Adrenal gland (tissue), 19 donors: ENCODE measurements at places on chromosomes 16 and 17. TPM values are rescaled to one million over a fixed set of nuclear protein-coding genes. Genes with fewer than 3 reads are reported as not detected.

BCL6B gene
- 3.7 TPM for total RNA-seq

ACSM2A gene
- total RNA-seq, result 0.11 TPM

CCDC200 gene
- total RNA-seq, result not detected

DNA sequence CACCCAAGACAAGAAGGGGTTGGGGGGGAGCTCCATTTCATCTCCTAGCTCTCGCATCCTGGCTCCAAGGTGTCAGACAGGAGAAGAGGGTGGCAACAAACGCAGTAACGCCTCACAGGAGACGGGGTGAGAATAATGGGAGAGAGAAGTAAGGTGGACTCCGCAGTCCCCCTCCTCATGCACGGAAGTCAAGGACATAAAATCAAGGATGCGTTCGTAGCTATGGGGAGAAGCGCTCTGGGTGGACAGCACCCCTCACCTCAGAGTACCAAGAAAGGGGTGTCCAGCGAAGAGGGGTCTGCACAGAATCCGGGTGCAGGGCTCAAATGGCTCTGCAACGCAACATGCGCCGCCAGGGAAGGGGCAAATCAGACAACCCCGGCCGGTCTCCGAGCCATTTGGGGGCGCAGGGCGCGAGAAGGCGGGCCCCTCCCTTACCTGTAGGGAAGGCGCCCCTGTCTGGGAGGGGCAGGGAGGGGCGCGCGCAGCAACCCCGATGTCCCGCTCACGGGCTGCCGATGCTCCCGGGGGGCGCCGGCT, 555 bp downstream of the HDAC5 start:
- DNase-seq, result no peak
- peak overlapping the region; percentile 62 for H3K27ac ChIP-seq
- H3K27me3 ChIP-seq, result no peaks in the 10 kb centered on the region
- H3K36me3 ChIP-seq, result no peaks in the 10 kb centered on the region

- no peak overlapping the region for H3K4me3 ChIP-seq
- DNase-seq, result no peak
- no peaks in the 10 kb centered on the region for H3K36me3 ChIP-seq
These were observed 5.3 kb downstream of the DUSP14 start for GRCh38 chr17:37494971-37495370.

- H3K27ac ChIP-seq, result no peak overlapping the region
- H3K4me1 ChIP-seq, result no peaks in the 10 kb centered on the region
- DNase-seq, result no peak
These were observed 152.4 kb downstream of the IRX5 start for GRCh38 chr16:55083052-55083451.

DNA sequence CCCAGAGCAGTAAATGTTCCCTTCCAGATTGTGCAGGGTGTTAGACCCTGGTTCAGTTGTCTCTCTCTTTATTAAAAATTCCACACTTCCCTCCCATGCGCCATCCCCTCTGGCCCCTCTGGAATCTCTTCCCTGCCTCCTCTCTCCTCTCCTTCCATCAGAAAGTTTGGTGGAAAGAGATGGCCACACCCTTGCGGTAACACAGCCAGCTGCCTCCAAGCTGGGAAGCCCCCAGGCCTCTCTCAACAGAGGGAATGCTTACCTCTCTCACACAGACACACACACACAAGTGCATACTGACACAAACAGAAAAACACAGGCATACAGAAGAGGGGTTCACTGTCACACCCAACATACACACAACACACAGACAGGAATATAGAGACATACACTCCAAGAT, 220.5 kb downstream of the C16orf78 start:
- H3K36me3 ChIP-seq, result no peaks in the 10 kb centered on the region
- H3K4me1 ChIP-seq, result no peaks in the 10 kb centered on the region
- no peak for DNase-seq
- H3K27me3 ChIP-seq, result no peaks in the 10 kb centered on the region
- H3K4me3 ChIP-seq, result no peak overlapping the region
- no peak overlapping the region for H3K27ac ChIP-seq

DNA sequence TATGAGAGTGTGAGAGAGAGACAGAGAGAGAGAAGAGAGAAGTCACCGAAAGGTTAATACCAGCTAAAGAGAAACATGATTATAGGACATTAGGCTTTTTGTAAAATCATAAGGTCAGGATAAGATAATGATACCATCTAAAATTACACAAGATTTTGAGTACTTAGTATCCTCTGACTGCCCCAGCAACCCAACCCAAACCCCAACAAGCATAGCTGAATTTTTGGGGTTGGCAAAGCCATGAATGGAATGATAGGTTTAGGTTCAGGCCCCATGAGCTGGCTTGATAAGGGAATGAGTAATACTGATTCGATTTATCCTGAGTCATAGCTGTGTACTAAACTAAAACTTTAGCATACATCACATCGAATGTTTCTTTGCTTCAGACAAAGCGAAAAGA, 259.5 kb downstream of the IRX3 start:
- H3K27ac ChIP-seq, result no peak overlapping the region
- H3K4me1 ChIP-seq, result no peaks in the 10 kb centered on the region
- H3K4me3 ChIP-seq, result no peak overlapping the region
- H3K36me3 ChIP-seq, result no peaks in the 10 kb centered on the region

DNA sequence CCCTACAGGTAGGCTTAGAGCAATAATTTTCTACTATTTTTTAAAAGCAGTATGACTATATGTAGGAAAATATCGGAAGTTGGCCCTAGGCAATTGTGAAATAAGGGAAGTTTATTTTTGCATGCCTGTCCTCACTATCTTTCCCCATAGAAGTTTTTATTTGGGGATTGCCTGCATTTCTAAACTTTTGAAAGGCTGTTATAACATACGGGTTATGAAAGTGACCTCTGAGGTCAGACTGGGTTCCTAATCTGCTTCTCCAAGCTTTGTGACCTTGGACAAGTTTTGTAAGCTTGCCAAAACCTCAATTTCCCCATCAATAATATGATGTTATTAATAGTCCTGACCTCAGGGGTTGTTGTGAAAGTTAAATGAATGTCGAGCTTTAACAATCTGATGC, 67.1 kb downstream of the ARHGAP44 start:
- H3K4me3 ChIP-seq, result no peak overlapping the region
- H3K27ac ChIP-seq, result no peak overlapping the region
- no peaks in the 10 kb centered on the region for H3K27me3 ChIP-seq
- H3K4me1 ChIP-seq, result no peaks in the 10 kb centered on the region
- H3K36me3 ChIP-seq, result no peaks in the 10 kb centered on the region

- no peak overlapping the region for H3K27ac ChIP-seq
- H3K36me3 ChIP-seq, result no peaks in the 10 kb centered on the region
- peaks cover 5% of the 10 kb centered on the region for H3K4me1 ChIP-seq
These were observed 509 bp upstream of the ATAD5 start for GRCh38 chr17:30831257-30831656.

- no peaks in the 10 kb centered on the region for H3K4me1 ChIP-seq
- no peaks in the 10 kb centered on the region for H3K36me3 ChIP-seq
- H3K27me3 ChIP-seq, result no peaks in the 10 kb centered on the region
- DNase-seq, result peak; percentile 69
- H3K4me3 ChIP-seq, result no peak overlapping the region
These were observed 18.9 kb downstream of the LGALS9 start for GRCh38 chr17:27649929-27650328.

- peaks cover 27% of the 10 kb centered on the region for H3K4me1 ChIP-seq
- H3K36me3 ChIP-seq, result no peaks in the 10 kb centered on the region
- peak overlapping the region; percentile 79 for H3K27ac ChIP-seq
- peak; percentile 76 for DNase-seq
- no peak overlapping the region for H3K4me3 ChIP-seq
- H3K27me3 ChIP-seq, result no peaks in the 10 kb centered on the region
These were observed 68.8 kb downstream of the ABR start for GRCh38 chr17:1110862-1111598.

GRCh38 chr17:59914274-59914854, 21.4 kb downstream of the RPS6KB1 start:
- H3K4me3 ChIP-seq, result no peak overlapping the region
- DNase-seq, result no peak
- no peak overlapping the region for H3K27ac ChIP-seq
- H3K4me1 ChIP-seq, result peaks cover 6% of the 10 kb centered on the region
- peaks cover 56% of the 10 kb centered on the region for H3K36me3 ChIP-seq
- H3K27me3 ChIP-seq, result no peaks in the 10 kb centered on the region

DNA sequence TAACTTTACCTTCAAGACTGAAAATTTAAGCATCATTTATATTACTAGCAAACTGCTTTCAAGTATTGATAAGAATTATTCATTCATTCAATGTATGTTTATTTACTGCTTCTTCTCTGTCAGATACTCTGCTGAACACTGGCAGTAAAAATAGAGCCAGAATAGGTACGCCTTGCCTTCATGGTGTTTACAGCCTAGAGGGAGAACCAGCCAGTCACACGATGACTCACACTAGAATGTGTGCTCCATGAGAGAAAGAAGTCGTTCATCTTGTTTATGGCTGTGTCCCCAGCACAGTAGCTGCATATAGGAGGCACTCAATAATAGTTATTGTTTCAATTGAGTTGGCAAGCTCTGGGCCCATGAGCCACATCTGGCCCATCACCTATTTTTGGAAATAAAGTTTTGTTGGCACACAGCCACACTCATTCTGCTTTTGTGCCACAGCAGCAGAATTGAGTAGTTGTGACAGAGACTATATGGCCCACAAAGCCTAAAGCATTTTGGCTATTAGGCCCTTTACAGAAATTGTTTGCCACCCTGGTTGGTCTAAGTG, 84.2 kb downstream of the TMC6 start:
- no peak overlapping the region for H3K4me3 ChIP-seq
- H3K27ac ChIP-seq, result no peak overlapping the region
- no peaks in the 10 kb centered on the region for H3K36me3 ChIP-seq

DNA sequence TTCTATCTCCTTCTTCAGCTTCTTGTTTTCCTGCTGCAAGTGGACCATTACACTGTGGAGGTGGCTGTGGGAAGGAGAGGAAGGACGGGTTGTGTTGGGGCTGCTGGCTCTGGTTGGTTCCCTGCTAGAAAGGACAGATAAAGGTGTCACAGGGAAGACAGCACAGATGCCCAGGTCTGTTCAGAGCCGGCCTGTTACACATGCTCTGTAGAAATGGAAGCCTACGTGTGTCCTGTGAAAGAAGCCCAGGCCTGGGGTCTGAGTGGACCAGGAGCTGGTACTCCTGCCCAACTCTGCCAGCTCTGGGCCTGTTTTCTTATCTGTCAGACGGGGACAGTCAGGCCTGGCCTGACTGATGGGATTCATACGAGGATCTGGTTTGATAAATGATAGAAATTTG, 26.4 kb downstream of the DHX38 start:
- H3K36me3 ChIP-seq, result no peaks in the 10 kb centered on the region
- peak; percentile 34 for DNase-seq
- no peak overlapping the region for H3K27ac ChIP-seq
- no peak overlapping the region for H3K4me3 ChIP-seq

GRCh38 chr16:24991349-24991748, 23.8 kb downstream of the ARHGAP17 start:
- no peak for DNase-seq
- H3K4me3 ChIP-seq, result no peak overlapping the region
- H3K36me3 ChIP-seq, result no peaks in the 10 kb centered on the region
- peak overlapping the region; percentile 62 for H3K27ac ChIP-seq

DNA sequence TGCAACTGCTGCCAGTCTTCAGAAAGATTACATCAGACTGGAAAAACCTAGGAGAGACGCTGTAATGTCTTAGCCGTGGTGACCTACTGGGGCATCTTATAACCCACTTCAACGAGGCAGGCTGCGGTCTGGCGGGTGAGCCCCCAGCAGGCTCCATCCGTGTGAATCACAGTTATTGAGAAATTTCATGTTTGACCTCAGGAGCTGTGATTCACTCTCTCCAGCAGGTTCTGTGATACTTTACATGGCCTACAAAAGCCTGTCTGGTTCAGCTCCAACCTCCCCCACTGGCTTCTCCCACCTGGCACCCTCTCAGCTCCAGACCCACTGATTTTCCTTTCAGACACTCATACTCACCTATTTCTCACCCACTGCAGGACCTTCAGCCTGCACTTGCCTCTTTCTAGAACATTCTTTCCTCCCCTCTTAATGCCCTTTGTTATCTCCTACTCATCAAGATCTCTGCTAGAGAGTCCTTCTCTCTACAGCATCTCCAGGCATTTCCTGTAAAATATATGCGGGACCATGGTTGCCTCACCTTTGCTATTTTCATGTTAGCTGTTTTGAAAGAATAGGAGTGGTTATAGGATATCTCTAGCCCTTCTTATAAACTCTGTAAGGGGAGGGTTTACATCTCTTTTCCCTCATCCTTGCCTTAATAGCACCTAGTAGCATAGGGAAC, 227.9 kb downstream of the MAF start:
- H3K27me3 ChIP-seq, result no peaks in the 10 kb centered on the region
- H3K4me3 ChIP-seq, result no peak overlapping the region
- H3K27ac ChIP-seq, result no peak overlapping the region
- H3K36me3 ChIP-seq, result no peaks in the 10 kb centered on the region

- H3K27ac ChIP-seq, result no peak overlapping the region
- no peak for DNase-seq
- H3K4me3 ChIP-seq, result no peak overlapping the region
- H3K4me1 ChIP-seq, result no peaks in the 10 kb centered on the region
These were observed 15.9 kb upstream of the FASN start for GRCh38 chr17:82113941-82114340.

GRCh38 chr17:27873211-27873610, 20.0 kb downstream of the LYRM9 start:
- H3K36me3 ChIP-seq, result no peaks in the 10 kb centered on the region
- no peak overlapping the region for H3K27ac ChIP-seq
- no peaks in the 10 kb centered on the region for H3K4me1 ChIP-seq
- no peak overlapping the region for H3K4me3 ChIP-seq

DNA sequence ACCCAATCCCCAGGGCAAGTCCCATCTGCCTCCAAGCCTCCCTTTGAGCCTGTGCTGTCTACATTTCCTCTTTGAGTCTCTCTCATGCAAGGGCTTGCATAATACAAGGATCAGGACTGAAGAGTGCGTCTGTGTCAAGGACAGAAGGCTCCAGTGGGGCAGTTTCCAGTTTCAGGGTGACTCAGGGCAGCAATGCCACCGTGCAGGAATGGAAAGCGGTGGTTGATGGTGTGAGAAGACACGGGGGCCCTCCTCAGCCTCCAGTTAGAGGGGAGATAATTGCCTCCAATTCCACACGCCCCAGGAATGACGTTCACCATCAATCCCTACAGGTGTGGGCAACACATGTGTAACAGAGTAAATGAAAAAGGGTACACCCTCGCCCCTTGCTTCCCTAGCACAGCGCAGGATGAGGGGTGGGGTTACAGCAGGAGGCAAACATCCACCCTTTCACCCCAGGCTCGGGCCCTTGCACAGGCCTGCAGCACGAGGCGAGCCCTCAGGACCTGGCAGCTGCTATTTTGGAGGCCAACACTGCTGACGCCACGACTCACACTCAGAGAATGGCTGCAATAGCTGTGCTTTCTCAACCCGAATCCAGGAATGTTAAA, 24.8 kb upstream of the SLC25A19 start:
- H3K27me3 ChIP-seq, result no peaks in the 10 kb centered on the region
- peak overlapping the region; percentile 82 for H3K27ac ChIP-seq
- peaks cover 35% of the 10 kb centered on the region for H3K4me1 ChIP-seq
- peak; percentile 61 for DNase-seq

- H3K27me3 ChIP-seq, result peaks cover 31% of the 10 kb centered on the region
- peaks cover 5% of the 10 kb centered on the region for H3K4me1 ChIP-seq
- H3K4me3 ChIP-seq, result no peak overlapping the region
- no peak overlapping the region for H3K27ac ChIP-seq
- H3K36me3 ChIP-seq, result no peaks in the 10 kb centered on the region
These were observed 3.2 kb upstream of the HAP1 start for GRCh38 chr17:41737680-41738023.
